ENCODE measurements at places on chromosomes 2 and 18. TPM values are rescaled to one million over a fixed set of nuclear protein-coding genes. Genes with fewer than 3 reads are reported as not detected.

POLE4 gene
- 42.1 TPM for polyA plus RNA-seq

DNA sequence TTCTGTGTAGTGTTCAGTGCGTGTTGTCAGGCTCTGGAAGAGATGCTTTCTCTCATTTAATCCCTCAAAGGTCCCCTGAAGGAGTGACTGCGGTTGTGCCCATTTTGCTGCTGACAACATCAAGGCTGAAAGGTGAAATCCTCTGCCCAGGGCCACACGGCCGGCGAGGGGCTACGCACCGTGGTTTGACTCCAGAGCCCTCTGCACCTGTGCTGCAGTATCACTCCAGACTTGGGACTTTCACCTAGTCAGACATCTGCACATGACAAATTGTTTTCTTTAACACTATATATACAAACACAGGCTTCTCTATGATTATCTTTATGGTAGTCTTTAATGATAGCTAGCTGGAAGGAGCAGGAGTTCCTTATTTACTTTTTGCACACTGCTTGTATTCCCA lies 90.2 kb downstream of the ARMC9 start:
- DNase-seq: no peak

- DNase-seq: peak; percentile 76
Measured at GRCh38 chr2:233413559-233414272, 59.4 kb downstream of the DGKD start.

GRCh38 chr2:206082298-206082843 lies 3.6 kb downstream of the INO80D start:
- no peak for DNase-seq

CAB39 gene
- polyA plus RNA-seq: 18.7 TPM

DNA sequence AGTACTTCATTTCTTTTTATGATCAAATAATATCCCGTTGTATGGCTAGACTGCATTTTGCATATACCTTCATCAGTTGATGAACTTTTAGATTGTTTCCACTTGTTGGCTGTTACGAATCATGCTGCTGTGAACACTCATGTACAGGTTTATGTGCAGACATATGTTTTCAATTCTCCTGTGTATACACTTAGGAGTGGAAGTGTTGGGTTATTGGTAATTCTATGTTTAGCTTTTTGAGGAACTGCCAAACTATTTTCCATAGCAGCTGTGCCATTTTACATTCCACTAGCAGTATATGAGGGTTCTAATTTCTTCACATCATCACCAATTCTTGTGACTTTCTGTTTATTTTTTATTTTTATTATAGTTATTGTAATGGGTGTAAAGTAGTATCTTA lies 32.1 kb upstream of the LCLAT1 start:
- no peak for DNase-seq

DNA sequence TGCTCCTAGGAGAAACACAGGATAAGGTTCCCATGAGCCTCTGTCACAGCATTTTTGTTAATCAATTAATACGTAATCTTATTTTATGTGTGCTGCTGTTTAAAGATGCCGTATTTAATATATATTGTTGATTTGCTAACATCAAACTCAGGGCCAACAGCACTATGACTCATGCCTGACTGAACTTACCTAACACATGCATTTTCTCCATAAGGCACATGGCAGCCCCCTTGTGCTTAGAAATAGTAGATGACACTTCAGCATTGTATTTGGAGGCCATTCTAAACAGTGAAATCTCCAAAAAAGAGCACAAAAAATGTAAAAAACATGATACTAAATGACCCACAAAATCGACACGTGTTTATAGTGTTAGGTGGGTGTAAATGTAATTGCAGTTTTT lies 314.8 kb downstream of the MYCN start:
- DNase-seq: no peak

DNA sequence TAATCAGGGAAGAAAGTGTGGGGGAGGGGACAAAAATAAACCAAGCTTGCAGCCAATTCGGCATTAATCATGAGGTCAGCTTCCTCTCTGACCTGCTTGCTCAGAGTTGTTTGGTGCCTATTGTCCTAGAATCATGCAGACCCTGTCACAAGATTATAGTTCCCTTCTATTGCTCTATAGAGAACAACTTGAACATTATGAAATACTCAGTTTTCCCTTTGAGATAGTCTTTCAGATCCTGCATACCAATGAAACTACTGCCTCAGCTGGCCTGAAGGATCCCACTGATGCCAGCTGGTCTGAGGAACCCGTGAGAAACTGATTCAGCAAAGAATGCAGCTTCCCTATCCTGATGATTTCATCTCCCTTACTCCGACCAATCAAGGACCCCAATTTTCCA lies 955 bp upstream of the BBS5 start:
- DNase-seq: no peak

- peak; percentile 19 for DNase-seq
Measured at GRCh38 chr2:69012310-69013141, 453 bp upstream of the ANTXR1 start.

DNA sequence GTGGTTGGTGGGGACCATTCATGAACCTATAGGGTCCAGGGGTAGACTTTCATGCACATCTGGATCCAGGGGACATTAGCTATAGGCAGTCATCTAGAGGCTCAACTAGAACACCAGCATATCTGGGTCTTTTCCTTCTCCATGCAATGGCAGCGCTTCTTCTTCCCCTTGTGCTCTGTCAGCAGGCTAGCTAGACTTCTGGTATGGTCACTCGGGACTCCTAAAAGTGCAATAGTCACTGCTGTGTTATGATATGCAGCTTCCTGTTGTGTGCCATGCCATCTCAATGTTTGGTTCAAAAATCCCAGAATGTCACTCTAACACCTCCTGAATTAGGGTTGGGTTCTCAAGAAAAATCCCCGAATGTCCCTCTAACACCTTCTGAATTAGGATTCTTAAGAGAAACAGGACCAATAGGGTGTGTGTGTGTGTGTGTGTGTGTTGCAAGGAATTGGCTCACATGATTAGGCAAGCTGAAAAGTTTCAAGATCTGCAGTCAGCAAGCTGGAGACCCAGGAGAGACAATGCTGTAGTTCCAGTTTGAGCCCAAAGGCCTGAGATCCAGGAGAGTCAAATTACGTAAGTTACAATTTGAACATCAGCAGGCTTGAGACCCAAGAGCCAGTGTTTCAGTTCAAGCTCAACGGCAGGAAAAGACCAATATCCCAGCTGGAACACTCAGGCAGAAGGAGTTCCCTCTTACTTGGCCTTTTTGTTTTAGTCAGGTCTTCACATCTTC lies 97.1 kb upstream of the LTBP1 start:
- no peak for DNase-seq

- DNase-seq: no peak
Measured at GRCh38 chr2:887639-888038, 63.0 kb upstream of the SNTG2 start.

DPYSL5 gene
- 1.8 TPM for polyA plus RNA-seq

Measured in SK-N-SH (cell line).